Spinal cord (tissue), 10 donors: ENCODE measurements at places on chromosomes 2 and 18.

DNA sequence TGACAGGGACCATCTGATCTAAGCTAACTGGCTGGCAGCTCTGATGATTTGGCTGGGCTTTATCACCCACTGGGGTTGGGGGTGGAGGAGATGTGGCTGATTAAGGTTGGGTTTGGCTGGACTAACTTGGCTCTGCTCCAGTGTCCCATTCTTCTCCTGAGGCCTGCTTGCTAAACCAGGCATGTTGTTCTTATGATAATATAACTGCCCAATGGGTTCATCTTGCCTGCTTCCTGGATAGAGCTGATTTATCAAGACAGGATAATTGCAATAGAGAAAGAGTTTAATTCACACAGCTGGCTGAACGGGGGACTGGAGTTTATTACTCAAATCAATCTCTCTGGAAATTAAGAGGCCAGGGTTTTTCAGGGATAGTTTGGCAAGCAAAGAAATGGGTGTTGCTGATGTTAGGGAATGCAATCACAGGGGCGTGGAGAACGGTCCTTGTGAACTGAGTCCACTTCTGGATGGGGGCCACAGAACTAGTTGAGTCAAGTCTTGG lies 150.4 kb downstream of the PTH2R start:
- H3K4me1 ChIP-seq: no peaks in the 10 kb centered on the region
- H3K4me3 ChIP-seq: no peak overlapping the region
- no peak for DNase-seq
- H3K27ac ChIP-seq: no peak overlapping the region
- no peaks in the 10 kb centered on the region for H3K27me3 ChIP-seq
- H3K36me3 ChIP-seq: no peaks in the 10 kb centered on the region

- DNase-seq: no peak
- H3K27ac ChIP-seq: no peak overlapping the region
- H3K36me3 ChIP-seq: no peaks in the 10 kb centered on the region
Observed at GRCh38 chr2:48169141-48169592, 262.9 kb upstream of the FBXO11 start.

DNA sequence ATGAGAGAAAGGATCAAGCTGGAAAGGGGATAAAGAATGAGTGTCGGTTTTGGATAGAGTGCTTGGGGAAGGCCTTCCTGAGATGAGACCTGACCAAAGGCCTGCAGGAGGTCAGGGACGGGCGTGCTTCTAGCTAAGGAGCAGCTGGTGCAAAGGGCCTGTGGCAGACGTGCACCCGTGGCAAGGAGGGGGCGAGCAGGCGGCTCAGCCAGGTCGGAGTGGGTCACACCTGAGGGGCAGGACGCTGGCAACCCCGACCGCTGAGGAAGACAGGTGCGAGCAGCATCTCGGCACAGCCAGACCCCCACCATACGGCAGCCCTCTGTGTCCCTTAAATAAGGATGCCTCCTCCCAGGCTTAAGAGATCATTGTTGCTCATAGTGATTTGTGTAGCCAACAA lies 48.1 kb downstream of the ODC1 start:
- H3K4me3 ChIP-seq: no peak overlapping the region
- H3K27me3 ChIP-seq: no peaks in the 10 kb centered on the region
- H3K4me1 ChIP-seq: peaks cover 35% of the 10 kb centered on the region
- no peak for DNase-seq

GRCh38 chr2:227477291-227477690 lies 5.3 kb downstream of the AGFG1 start:
- H3K36me3 ChIP-seq: no peaks in the 10 kb centered on the region
- no peak overlapping the region for H3K4me3 ChIP-seq
- no peaks in the 10 kb centered on the region for H3K4me1 ChIP-seq
- no peak for DNase-seq
